ENCODE measurements at places on chromosomes 4 and X.

- DNase-seq: no peak
Measured at GRCh38 chr4:26854701-26855100, 5.9 kb upstream of the STIM2 start.

DNA sequence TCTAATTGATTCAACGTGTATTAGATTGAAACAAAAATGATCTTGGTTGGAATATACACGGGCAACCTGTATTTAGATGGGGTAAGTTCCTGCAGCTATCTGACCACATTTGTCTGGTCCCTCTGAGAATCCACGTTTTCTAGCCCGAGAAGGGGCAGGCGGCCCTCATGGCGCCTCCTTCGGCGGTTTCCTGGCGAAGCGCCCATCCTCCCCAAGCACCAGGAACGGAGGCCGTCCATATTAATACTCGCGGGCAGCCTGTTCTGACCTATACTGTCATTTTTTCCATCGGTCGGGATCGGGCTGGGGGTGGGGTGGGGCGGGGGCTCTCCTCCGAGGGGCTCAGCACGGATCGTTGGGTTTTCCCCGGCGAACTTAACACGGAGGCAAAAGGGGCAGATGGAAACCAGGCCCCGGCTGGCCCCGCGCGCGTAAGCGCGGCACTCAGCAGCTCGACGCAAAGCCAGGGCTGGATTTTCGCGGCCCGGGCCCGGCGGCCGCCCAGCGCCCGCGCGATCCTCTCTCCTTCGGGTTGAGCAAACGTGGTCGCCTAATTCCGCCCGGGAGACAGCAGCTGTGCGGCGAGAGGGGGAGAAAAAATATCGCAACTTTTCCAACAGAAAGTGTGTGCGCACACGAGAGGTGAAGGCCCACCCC lies 77.2 kb upstream of the BCOR start:
- DNase-seq: no peak

DNA sequence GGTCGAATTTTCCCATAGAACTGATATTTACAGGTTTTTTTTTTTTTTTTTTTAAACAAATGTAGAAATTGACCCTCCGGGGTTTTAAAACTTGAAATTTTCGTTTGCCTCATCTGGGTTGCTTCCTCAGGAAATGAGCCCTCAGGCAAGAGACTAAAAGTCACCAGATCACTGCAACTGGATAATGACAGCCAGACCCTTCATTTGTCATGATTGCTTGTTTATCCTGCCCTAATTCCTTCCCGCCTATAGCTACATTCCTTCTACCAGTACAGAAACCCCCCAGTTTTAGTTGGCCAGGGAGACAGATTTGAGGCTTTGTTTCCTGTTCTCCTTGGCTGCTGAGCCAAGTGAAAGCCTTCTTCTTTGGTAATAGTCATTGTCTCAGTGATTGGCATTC lies 44.0 kb upstream of the IGFBP7 start:
- DNase-seq: no peak

DNA sequence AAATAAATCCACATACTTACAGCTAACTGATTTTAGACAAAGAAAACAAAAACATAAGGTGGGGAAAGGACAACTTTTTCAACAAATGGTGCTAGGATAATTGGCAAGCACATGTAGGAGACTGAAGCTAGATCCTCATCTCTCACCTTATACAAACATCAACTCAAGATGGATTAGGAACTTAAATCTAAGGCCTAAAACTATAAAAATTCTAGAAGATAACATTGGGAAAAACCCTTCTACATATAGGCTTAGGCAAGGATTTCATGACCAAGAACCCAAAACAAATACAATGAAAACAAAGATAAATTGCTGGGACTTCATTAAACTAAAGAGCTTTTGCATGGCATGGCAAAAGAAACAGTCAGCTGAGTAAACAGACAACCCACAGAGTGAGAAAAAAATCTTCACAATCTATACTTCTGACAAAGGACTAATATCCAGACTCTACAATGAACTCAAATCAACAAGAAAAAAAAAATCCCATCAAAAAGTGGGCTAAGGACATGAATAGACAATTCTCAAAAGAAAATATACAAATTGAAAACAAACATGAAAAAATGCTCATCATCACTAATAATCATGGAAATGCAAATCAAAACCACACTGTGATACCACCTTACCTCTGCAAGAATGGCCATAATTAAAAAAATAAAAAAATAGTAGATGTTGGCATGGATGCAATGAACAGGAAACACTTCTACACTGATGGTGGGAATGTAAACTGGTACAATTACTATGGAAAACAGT lies 14.1 kb upstream of the AFP start:
- DNase-seq: no peak

GRCh38 chr4:66564901-66565651 lies 894.8 kb upstream of the EPHA5 start:
- DNase-seq: no peak

- no peak for DNase-seq
Measured at GRCh38 chr4:148692242-148692641, 250.0 kb upstream of the NR3C2 start.

- DNase-seq: no peak
Measured at GRCh38 chrX:21939906-21940305, 603 bp upstream of the SMS start.

DNA sequence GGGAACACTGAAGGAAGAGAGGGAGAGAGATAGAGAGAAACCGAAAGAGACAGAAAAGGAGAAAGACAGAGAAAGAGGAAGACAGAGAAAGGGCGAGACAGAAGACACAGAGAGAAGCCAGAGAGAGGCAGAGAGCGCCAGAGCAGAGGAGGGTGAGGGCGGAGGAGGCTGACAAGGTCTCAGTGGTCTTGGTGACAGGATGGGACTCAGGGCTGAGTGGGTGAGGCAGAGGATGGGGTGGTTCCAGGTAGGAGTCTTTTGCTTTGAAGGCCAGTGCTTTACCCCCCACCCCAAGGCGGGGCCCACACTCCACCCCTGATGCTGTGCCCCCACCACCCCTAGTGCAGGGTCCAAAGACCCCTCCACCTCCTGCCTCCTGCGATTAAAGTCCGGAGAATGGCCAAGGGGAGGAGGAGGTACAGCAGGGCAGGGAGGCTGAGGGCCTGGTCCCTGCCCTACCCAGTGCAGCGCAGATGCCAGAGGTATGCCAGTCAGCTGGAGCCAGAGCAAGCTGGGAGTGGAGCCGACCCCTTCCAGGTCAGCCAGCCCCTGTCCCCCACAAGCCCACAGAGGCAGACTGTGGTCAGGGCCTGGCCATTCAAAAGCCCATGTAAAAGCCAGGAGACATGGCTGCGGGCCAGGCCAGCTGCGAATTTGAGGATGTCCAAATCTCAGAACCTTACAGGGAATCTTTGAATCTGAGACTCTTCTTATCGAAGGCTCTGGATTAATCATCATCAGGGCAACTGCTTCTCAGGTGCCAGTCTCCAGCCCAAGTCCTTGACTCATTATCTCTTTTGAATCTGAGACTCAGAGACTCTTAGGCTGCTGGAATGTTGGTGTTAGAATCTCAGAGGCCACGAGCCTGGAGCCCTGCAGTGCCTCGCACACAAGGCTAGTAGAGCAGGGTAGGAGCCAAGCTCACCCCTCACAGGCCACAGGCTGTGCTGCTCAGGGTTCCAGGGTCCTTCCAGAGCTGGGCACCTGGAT lies 758 bp downstream of the IQSEC2 start:
- DNase-seq: no peak

DNA sequence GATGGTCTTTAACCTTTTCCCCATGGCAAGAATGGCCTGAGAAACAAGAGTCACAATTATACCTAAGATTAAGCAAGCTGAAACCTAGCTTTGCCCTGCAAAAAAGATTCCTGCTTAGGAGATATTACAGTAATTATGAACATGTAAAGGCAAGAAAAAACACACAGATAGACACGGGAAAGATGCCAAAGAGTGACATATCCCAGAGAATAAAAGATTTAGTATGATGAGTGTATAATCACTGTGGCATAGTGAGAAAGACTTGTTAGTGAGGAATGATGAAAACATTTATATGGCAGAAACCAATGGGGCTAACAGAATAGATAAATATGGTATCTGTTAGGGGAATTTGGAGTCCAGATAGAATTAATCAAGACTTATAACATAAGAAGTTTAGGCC lies 29.6 kb upstream of the TASL start:
- DNase-seq: no peak

GRCh38 chrX:42664680-42665079 lies 113.3 kb downstream of the PPP1R2C start:
- DNase-seq: no peak

DNA sequence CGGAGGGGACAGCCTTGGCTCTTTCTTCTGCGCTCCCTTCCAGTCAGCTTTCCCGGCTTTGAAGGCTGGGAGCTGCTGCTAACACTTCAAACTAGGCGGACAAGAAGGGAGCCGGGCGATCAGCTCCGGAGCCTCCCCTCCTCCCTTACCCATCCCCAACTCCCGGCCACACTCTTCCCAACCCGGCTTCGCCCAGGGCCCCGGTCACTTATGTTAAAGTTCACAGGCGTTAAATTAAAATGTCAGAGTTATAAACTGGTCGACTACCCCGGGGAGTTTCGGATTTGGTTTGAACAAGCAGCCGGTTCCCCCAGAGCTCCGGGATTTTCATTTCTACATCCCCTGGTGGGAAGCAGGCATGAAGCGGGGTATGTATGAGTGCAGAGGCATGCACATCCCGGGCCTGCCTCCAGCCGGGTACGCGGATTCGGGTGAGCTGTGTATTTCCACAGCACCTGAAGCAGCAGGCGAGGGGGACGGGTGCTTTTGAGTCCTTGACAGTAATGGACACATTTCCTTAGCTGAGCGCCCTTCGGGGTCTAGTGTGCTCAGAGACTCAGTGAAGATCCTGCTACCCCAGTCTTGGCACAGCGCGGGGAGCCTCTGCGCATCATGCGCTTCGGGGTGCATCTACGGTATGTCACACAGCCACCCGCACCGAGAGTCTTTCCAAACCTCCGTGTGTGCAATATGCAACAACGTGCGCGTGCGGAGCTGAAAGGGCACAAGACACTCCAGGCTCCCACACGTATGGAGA lies 880 bp downstream of the UNC5C start:
- DNase-seq: no peak

- DNase-seq: no peak
Measured at GRCh38 chrX:129227366-129227765, 295.9 kb downstream of the SMARCA1 start.

GRCh38 chr4:107035819-107036583 lies at the start of gene DKK2:
Gene DKK2, minus strand, starts transcription at chr4:107036313. Its CDS starts 722 bp downstream, at chr4:107035591.
- no peak for DNase-seq

- DNase-seq: no peak
Measured at GRCh38 chr4:139247241-139247640, 32.8 kb downstream of the MGARP start.

- no peak for DNase-seq
Measured at GRCh38 chr4:105613306-105613705, 60.9 kb downstream of the ARHGEF38 start.

- DNase-seq: no peak
Measured at GRCh38 chr4:113368056-113368455, 318.6 kb downstream of the ANK2 start.

DNA sequence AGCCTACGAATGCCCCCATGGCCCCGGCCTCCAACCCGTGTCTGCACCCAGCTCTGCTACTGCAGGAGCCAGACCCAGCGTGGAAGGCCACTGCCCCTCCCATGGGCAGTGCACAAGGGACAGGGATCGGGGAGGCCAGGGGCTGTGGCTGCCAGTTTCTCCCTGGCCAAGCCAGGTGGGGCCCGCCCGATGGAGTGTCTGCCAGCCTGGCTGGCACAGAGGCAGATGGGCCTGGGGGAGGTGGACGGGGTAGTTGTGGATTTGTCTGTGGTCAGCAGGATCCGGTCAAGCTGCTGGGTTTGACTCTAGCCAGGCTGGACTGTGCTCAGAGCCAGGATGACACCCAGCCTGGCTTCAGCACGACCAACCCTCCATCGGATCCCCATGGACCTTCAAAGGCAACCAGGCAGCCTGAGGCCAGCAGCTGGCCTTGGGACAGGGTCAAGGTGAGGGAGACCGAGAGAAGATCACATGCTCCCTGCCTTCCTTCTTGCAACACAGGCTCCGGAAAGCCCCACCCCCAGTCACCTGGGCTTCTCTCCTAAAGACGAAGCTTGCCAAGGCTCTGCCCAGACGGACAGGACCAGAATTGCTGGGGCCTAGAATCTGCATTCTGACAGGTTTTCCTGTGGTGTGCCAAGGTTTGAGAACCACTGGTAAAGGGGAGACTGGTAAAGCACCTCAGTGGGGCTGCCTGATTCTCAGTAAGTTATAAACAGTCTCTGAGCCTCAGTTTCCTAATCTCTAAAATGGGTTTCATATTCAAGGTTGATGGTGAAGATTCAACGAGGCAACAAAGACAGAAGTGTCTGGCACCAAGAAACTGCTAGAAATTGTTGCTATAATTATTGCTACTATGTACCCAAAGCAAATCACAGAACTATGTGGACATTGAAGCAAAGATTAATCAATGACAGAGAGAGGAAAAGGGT lies 78.6 kb downstream of the PPP2R2C start:
- DNase-seq: no peak

- no peak for DNase-seq
Measured at GRCh38 chr4:188002751-188003150, 7.2 kb downstream of the ZFP42 start.

- DNase-seq: no peak
Measured at GRCh38 chr4:74527049-74527448, 82.1 kb downstream of the AREG start.

DNA sequence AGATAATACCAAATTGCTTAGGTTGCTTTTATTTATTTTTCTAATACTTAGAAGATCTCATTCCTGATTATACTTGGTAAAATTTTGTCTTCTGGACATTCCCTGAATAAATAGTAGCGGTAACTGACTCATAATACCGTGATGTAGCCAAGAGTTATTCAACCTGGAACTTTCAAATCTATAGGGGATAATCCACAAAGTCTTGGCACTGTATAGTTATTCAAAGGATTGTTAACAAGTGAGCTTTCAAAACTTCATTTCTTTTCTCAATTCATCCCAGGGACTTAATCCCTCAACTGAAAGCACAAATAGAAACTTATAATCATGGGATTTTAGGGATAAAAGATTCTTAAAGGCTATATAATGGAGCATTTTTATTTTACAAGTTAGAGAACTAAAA lies 1383.3 kb downstream of the FAM133A start:
- DNase-seq: no peak

GRCh38 chrX:36856849-36857248 lies 151.3 kb upstream of the FAM47C start:
- no peak for DNase-seq

GRCh38 chr4:3250956-3251690 lies 2.2 kb downstream of the MSANTD1 start:
- no peak for DNase-seq

GRCh38 chrX:151396042-151396824 lies 773 bp upstream of the VMA21 start:
- DNase-seq: no peak

DNA sequence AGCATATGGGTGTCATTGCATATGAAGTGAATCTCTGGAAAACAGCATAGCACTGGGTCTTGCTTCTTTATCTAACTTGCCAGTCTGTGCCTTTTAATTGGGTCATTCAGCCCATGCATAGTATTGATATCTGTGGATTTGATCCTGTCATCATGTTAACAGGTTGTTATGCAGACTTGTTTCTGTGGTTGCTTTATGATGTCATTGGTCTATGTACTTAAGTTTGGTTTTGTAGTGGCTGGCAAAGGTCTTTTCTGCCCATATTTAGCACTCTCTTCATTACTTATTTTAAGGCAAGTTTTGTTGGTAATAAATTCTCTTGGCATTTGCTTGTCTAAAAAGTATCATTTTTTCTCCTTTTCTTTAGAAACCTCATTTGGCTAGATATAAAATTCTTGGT lies 221.1 kb upstream of the ITM2A start:
- no peak for DNase-seq

GRCh38 chr4:111028795-111029194 lies 405.9 kb upstream of the PITX2 start:
- no peak for DNase-seq
